ENCODE measurements at places on chromosomes 1 and 21.

DNA sequence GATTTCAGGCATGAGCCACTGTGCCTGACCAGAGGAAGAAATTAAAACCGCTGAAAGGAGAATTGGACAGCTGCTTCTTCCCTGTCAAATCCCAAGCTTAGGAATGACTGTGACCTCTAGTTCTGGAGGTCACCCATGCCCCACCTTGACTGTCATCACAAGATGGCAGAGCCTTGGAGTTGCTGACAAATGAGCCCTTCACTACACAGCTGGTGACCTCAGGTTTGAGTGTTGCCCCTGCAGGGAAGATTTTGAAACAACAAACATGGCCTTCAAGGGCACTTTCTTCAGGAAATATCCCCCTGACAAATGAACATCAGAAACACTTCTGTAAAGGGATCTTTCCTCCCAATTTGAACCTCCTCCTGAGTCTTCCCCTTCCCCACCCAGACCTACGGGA lies 6.9 kb upstream of the SLC45A3 start:
- DNase-seq = no peak

- DNase-seq = no peak
Observed at GRCh38 chr1:47558601-47559593, 121.1 kb downstream of the FOXD2 start.

GRCh38 chr1:209884249-209884648 lies 53.8 kb upstream of the SYT14 start:
- no peak for DNase-seq

DNA sequence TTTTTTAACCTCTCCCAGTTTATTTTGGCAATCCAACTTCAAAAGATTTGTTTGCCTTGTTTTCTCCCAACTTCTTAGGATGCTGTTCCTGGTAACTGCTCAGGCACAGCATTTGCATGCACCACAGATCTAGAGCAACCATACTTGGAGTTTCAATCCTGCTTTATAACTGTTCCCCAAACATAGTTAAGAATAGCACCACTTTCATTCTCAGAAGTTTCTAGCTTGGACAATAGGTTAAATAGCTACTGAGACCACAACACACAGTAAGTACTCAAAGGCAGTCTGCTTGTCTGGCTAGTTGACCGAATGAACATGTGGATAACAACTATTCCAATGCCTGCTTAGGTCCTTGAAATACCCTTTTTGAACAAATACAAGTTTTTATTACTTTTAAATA lies 76.8 kb downstream of the FOXJ3 start:
- no peak for DNase-seq

DNA sequence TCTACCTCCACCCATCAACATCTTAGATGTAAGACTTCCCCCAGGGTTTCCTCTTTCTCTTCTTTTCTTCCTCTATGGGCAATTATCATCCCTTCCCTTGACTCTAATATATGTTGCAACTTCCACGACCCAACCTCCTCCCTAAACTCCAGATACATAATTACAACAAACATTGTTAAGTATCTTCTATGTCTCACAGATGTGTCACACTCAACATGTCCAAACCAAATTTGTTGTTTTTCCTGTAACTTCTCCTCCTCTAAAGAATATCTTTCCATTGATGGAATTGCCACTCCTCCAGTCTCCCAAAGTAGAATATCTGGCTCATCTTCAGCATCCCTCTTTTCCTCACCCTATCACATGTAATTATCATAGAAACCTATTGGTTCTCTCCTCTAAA lies 314.2 kb downstream of the RWDD3 start:
- no peak for DNase-seq

- no peak for DNase-seq
Observed at GRCh38 chr1:113136476-113136875, 63.5 kb downstream of the LRIG2 start.

GRCh38 chr1:107687849-107688753 lies 276.9 kb downstream of the VAV3 start:
- no peak for DNase-seq

DNA sequence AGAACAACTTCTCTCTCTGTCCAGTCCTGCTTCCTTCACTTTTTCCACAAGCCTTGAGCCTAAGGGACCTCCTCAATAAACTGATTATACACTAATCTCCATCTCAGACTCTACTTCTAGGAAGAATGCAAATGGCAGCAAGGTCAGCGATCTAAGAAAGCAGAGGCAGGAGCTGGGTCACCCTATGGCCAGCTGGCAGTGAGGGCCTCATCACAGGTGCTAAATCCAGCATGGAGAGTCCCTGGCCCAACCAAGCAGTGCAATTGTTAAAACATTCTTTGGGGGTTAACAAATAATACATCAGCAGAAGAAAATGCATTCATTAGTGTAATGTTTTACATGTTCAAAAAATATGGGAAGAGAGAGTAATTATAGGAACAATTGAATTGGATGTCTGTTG lies 416.0 kb downstream of the SIPA1L2 start:
- no peak for DNase-seq

DNA sequence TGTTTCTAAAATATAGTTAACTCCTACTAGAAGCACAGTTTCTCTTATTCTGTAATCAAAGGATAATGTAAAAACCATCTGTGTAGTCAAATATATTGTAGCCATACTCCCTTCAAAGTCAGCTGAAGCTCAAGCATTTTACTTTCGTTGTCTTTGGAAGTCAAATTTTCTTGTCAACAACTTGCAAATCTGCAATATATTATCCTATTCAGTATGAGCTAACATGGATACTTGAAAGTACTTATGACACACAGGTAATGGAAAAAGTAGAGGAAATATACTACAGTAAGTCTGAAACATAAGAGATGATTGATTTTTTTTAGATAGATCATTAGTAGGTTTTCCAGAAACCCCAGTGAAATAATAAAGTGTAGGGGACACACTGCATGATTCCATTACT lies 121.5 kb downstream of the COL24A1 start:
- DNase-seq = no peak

All from SHP77 treated with DMSO at 0.1 percent for 48 hours (cell line).